ENCODE measurements at places on chromosomes 3 and 15.

DNA sequence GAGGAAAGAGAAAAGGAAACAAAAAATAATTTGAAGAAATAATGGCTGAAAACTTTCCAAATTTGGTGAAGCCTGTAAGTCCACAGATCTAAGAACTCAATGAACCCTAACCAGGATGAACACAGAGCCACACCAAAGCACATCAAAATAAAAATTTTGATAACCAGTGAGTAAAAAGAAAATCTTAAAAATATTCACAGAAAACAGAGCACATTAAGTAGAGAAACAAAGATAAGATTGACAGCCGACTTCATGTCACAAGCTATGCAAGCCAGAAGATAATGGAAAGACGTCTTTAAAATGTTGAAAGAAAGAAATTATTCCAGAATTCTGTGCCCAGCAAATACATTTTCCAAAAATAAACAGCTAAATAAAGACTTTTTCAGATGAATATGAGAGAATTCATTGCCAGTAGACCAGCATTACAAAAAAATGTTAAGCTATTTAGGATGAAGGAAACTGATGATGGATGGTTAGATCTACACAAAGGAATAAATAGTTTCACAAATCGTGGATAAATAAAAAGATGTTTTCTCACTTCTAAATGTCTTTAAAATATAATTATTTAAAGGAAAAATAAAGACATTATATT is 140.2 kb upstream of the SKOR1 start:
- no peak overlapping the region for H3K4me3 ChIP-seq
- no peaks in the 10 kb centered on the region for H3K4me1 ChIP-seq
- H3K36me3 ChIP-seq: no peaks in the 10 kb centered on the region
- H3K27ac ChIP-seq: no peak overlapping the region
- no peaks in the 10 kb centered on the region for H3K27me3 ChIP-seq

DNA sequence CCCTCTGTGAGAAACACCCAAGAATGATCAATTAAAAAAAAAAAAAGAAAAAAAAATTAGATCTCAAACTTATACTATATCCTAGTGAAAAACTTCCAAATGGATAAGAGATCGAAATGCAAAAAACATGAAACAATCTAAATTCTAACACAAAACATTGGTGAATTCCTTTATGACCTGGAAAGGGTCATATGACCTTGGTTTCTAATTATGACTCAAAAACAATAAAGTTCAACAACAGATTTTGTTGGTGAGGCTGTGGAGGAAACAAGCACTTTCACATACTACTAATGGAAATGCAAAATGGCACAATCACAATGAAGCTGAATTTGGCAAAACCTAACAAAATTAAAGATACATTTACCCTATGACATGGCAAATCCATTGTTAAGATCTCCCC is 45.3 kb downstream of the HSPBAP1 start:
- no peaks in the 10 kb centered on the region for H3K4me1 ChIP-seq
- DNase-seq: no peak
- no peaks in the 10 kb centered on the region for H3K36me3 ChIP-seq
- no peak overlapping the region for H3K27ac ChIP-seq
- H3K4me3 ChIP-seq: no peak overlapping the region

- no peak overlapping the region for H3K27ac ChIP-seq
- no peak for DNase-seq
- H3K27me3 ChIP-seq: no peaks in the 10 kb centered on the region
- no peaks in the 10 kb centered on the region for H3K36me3 ChIP-seq
Observed at GRCh38 chr3:135440746-135441145, 524.8 kb upstream of the PPP2R3A start.

- no peak for DNase-seq
- H3K27me3 ChIP-seq: peaks cover 19% of the 10 kb centered on the region
- no peak overlapping the region for H3K4me3 ChIP-seq
Observed at GRCh38 chr15:43314171-43314570, 16.2 kb downstream of the LCMT2 start.

GRCh38 chr3:154161806-154162205 is 40.6 kb downstream of the ARHGEF26 start:
- no peaks in the 10 kb centered on the region for H3K27me3 ChIP-seq
- H3K36me3 ChIP-seq: no peaks in the 10 kb centered on the region
- DNase-seq: no peak
- no peak overlapping the region for H3K4me3 ChIP-seq

DNA sequence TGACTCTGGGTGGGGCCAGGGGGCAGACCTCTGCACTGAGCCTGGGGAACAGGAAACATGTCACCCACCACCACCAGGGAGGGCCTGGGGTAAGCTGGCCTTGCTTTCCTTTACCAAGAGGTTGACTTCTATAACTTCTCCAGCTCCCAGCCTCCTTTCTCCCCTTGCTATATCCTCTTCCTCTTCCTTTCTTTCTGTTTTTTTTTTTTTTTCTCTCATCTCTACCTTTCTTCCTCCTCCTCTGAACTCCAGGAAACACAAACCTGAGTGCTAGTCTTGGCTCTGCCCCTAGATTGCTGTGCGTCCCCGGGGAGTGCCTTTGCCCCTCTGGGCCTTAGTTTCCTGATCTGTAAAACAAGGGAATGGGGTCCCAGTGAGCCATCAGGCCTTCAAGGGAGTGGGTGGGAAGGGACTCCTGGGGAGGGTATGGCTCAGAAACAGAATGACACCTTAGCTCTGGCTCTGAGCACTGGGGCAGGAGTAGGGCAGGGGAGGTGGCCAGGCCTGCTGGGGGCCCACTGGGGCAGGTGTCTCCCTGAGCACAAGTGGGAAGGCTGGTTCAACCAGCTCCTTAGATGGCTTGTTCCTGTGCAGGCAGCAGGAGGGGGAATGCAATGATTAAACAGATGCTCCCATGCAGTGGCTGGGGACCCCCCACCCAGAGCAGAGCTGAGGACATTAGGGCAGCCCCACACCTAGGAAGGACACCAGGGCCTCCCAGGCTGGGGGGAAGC is 4.3 kb downstream of the SNX33 start:
- H3K4me1 ChIP-seq: peaks cover 21% of the 10 kb centered on the region
- DNase-seq: no peak
- H3K4me3 ChIP-seq: no peak overlapping the region

DNA sequence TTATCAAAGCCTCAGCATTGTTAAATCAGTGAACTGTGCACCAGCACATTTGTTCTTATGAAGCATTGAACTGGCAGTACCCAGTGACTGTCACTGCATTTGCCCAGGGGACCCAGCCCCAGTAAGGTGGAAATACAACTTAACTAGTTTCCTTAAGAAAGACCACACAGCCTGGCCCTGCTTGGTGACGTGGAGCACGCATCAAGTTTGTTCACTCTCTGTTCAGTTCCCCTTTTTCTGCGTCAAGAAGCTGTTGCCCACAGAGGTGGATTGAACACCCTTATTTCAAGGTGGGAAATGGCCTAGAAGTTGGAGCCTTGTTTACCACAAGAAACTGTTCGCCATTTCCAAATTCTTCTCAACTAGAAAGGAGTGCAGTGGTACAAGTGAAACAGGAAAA is 69.9 kb upstream of the AGBL1 start:
- no peaks in the 10 kb centered on the region for H3K27me3 ChIP-seq
- no peaks in the 10 kb centered on the region for H3K36me3 ChIP-seq
- DNase-seq: no peak

- peaks cover 15% of the 10 kb centered on the region for H3K27me3 ChIP-seq
- no peaks in the 10 kb centered on the region for H3K36me3 ChIP-seq
- no peak overlapping the region for H3K4me3 ChIP-seq
- no peak for DNase-seq
- no peaks in the 10 kb centered on the region for H3K4me1 ChIP-seq
- no peak overlapping the region for H3K27ac ChIP-seq
Observed at GRCh38 chr3:184788751-184789150, 23.2 kb upstream of the VPS8 start.

DNA sequence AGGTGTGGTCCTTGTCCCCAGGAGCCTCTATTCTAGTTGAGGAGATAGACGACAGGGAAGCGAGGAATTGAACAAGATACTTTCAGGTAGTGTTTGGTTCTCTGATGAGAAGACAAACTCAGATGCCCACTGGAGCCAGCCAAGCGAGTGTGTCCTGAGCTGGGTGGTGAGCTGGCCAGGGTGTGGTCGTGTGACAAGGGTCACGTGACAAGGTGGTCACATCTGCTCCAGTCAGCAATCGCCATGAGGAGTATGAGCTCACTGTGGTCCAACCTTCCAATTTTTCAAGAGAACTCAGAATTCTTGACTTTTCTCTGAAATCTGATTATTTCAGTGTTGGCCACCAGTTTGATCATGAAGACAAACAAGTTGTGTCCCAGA is 39.5 kb downstream of the SLC6A6 start:
- peaks cover 10% of the 10 kb centered on the region for H3K36me3 ChIP-seq
- H3K27ac ChIP-seq: no peak overlapping the region
- no peak overlapping the region for H3K4me3 ChIP-seq
- H3K4me1 ChIP-seq: peaks cover 35% of the 10 kb centered on the region
- H3K27me3 ChIP-seq: no peaks in the 10 kb centered on the region
- DNase-seq: no peak

DNA sequence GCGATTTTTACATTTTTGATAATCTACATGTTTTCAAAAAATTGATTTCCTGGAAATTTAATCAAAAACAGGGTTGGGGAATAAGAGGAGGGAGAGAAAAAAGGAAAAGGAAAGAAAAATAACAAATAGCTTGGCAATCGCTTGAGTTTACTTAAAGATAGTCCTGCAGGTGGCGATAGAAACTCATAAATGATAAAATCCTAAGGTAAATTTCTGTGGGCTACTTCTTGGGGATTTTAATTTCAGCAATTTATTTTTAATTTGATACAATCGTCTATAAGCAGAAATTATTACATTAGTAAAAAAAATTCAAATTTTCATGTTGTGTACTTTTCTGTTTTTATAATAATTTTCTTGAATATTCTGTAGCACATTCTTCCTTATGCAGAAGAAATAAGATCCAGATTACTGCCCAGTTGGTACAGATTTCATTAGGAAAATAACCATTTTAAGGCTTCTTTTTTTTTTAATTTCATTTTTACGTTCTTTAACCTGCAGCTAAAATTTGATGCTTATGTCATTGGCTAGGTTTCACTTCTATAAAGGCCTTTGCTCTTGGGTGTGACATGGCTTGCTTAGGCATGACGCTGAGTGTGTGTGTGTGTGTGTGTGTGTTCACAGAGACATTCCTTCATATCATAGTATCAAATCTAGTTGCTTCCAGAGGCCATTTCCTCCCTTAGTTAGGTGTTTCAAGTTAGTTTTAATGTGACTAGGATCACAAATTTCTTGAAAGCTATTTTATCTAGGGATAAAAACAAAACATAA is 181.8 kb downstream of the MCTP2 start:
- DNase-seq: peak; percentile 47
- H3K36me3 ChIP-seq: no peaks in the 10 kb centered on the region
- H3K27ac ChIP-seq: no peak overlapping the region
- no peaks in the 10 kb centered on the region for H3K4me1 ChIP-seq

GRCh38 chr15:37594417-37594816 is 340.0 kb upstream of the TMCO5A start:
- H3K27ac ChIP-seq: no peak overlapping the region
- no peaks in the 10 kb centered on the region for H3K27me3 ChIP-seq
- DNase-seq: no peak
- H3K4me1 ChIP-seq: no peaks in the 10 kb centered on the region
- H3K36me3 ChIP-seq: no peaks in the 10 kb centered on the region
- no peak overlapping the region for H3K4me3 ChIP-seq

- H3K27ac ChIP-seq: no peak overlapping the region
- H3K36me3 ChIP-seq: no peaks in the 10 kb centered on the region
- H3K27me3 ChIP-seq: no peaks in the 10 kb centered on the region
- no peak for DNase-seq
- H3K4me1 ChIP-seq: no peaks in the 10 kb centered on the region
Observed at GRCh38 chr15:57100136-57100539, 181.7 kb downstream of the TCF12 start.

DNA sequence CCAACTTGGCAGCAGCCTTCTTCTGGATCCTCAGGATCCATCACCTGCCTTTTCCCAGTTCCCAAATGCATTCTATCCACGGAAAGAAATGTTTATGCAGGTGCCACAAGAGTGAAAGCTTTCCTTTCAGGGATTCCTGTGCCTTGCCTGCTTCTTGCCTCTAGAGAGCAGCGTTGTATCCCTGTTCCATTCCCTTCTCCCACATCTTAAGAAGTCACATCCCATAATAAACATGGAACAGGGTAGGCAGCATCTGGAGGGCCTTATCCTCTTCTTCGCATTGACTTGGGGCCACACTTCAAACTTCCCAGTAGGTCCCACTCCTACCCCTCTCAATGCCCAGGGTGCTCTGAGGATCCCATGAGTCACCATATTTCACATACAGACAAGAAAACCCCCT is 72.7 kb upstream of the DCLK3 start:
- no peaks in the 10 kb centered on the region for H3K4me1 ChIP-seq
- DNase-seq: peak; percentile 11
- no peaks in the 10 kb centered on the region for H3K36me3 ChIP-seq
- H3K27ac ChIP-seq: no peak overlapping the region
- no peak overlapping the region for H3K4me3 ChIP-seq
- H3K27me3 ChIP-seq: no peaks in the 10 kb centered on the region

DNA sequence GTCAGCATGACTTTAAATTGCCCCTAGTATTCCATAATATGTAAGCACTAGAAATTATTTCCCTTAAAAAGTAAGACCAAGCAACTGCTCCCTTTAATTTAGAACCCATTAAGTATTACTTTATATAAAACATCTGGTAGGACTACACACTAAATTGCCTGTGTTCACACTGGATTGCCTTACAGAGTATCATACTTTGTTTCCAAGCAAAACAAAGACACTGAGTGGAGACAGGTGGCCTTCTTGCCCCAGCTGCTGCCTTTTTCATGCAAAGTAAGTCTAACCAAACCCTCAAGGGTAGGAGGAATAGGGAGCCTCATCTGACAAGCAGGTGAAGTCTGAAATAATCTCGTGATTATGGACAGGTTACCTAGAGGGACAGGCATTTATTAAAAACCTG is 87.3 kb downstream of the PEX5L start:
- no peaks in the 10 kb centered on the region for H3K4me1 ChIP-seq
- no peak overlapping the region for H3K27ac ChIP-seq

DNA sequence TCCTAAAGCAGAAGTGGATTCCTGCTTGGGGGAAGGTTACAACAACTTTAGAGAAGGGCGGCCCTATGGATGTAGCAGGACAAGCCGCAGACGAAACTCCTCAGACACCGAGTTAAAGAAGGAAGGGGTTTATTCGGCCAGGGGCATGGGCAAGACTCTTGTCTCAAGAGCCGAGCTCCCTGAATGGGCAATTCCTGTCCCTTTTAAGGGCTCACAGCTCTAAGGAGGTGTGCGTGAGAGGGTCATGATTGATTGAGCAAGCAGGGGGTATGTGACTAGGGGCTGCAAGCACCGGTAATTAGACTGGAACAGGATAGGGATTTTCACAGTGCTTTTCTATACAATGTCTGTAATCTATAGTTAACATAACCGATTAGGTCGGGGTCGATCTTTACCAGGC is 879 bp upstream of the PDHB start:
- H3K4me3 ChIP-seq: no peak overlapping the region
- H3K27me3 ChIP-seq: peaks cover 5% of the 10 kb centered on the region
- peaks cover 5% of the 10 kb centered on the region for H3K36me3 ChIP-seq
- no peak for DNase-seq

DNA sequence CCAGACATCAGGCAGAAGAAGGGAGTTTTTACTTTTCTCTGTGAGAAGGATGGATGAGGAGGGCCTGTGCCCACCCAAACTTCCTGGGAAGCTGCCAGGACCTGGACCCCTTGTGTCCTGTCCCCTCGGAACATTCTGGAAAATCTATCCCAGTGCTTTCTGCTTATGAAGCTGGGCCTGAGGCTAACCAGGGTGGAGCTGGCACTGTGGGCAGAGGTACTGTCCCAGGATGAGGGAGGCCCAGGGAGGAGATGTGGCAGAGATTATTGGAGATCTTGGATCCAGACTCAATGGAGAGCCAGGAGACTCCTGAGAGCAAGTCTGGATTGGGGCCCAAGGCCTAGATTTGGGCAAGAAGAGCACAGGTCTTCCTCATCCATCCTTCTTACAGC is 44.4 kb downstream of the SPSB4 start:
- no peak for DNase-seq
- H3K36me3 ChIP-seq: no peaks in the 10 kb centered on the region
- no peaks in the 10 kb centered on the region for H3K27me3 ChIP-seq
- no peak overlapping the region for H3K4me3 ChIP-seq

All from endothelial cell of umbilical vein (primary cell).